Right hindlimb (tissue), 1 donor: ENCODE measurements at places on chromosomes 3 and 15.

GRCh38 chr15:43776101-43776717 lies 557 bp downstream of the ELL3 start:
- DNase-seq: peak; percentile 39

DNA sequence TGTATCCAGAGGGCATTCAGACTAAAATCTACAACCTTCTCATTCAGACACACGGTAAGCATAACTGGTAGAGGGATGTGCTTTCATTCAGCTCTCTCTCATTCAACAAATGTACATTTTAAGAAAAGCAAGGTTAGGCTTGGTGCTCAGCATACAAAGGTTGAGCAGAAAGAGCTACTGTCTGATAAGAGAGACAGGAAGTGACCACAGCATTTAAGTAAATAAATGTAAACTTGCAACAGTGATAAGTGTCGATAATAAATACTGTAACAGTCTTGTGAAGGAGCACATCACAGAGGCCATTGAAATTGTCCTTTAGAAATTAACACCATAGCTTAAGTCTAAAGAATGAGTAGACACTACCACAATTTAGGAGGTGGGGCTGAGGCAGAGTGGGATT lies 3.4 kb downstream of the CD96 start:
- no peak for DNase-seq

DNA sequence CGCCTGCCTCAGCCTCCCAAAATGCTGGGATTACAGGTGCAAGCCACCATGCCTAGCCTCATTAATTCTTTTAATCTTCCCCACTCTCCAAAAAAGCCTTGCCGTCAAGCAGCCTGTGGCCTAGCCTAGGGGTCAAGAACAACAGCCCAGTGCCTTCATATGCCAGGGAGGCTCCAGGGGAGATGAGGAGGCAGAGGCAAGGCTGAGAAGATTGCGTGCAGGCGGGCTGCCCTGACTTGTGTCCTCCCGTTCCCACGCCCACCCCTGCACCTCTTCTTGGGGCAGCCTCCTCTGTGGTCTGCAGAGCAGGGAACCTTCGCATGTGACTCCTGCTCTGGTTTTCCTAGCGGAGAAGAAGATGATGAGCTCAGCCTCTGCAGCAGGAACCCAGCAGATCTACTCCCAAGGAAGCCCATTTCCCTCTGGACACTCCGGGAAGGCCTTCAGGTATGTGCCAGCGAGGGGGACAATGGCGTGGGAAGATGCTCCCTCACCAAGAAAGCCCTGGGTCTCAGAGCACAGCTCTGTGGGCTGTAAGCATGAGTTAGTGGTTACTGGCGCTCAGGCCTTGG lies 118.5 kb upstream of the ABHD17C start:
- no peak for DNase-seq

DNA sequence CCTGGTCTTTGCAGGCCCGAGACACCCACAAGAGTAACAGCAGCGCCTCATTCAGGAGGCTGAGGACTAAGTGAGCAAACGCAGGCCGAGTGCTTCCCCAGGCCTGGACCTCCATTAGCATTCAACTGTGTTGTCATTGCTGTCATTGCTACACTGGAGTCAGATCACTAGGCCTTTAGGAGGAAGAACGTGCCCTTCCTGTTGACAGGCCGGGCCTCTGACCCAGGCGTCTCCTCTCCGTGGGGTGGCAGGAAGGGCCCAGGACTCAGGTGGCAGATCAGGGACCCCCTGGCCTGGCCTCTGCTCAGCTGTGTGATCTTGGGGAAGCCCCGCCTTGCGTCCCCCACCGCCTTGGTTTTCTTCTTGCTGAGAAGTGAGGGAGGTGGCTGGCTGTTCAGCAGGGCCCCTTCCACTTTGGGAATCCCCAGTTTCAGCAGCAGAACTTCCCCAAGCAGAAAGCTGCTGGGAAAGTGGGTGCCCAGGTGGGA lies 19.1 kb downstream of the ZDHHC19 start:
- no peak for DNase-seq

- DNase-seq: no peak
Measured at GRCh38 chr3:123331651-123332050, 117.2 kb downstream of the ADCY5 start.

DNA sequence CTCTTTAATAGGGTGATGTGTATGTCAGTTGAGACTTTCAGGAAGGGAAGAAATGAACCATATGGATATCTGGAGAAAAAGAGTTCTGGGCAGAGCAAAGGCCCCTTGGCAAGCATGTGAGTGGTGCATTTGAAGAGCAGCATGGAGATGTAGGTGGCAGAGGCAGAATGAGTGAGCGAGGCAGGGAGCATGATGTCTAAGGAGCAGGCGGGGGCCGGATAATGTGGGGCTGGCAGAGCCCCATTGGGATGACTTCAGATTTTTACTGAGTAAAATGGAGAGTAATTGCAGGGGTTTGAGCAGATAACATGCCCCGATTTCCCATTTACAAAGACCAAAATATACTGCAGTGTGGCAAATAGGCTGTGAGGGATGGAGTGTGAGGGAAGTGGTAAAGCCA lies 52.9 kb upstream of the PLCL2 start:
- no peak for DNase-seq

DNA sequence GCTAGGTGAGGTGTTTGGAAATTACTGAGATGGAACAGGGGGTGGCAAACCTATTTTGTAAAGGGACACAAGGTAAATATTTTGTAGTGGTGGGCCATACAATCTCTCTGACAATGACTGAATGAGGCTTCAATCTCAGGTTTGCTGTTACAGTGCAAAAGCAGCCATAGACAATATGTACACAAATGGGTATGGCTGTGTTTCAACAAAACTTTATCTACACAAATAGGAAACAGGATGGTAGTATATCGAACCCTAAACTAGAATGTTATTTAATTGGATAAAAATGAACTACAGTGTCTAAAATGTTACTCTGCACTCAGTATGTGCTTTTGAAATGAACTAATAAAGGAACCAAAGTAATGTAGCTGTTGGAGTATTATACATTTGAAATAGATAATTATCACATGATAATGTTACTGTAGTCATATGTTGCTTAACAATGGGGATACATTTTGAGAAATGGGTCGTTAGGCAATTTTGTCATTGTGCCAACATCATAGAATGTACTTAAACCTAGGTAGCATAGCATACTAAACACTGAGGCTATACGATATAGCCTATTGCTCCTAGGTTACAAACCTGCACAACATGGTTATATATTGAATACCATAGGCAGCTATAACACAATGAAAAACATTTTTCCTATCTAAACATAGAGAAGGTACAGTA lies 495.2 kb upstream of the TBL1XR1 start:
- DNase-seq: no peak

GRCh38 chr3:144200004-144200403 lies 228.4 kb downstream of the DIPK2A start:
- DNase-seq: no peak

DNA sequence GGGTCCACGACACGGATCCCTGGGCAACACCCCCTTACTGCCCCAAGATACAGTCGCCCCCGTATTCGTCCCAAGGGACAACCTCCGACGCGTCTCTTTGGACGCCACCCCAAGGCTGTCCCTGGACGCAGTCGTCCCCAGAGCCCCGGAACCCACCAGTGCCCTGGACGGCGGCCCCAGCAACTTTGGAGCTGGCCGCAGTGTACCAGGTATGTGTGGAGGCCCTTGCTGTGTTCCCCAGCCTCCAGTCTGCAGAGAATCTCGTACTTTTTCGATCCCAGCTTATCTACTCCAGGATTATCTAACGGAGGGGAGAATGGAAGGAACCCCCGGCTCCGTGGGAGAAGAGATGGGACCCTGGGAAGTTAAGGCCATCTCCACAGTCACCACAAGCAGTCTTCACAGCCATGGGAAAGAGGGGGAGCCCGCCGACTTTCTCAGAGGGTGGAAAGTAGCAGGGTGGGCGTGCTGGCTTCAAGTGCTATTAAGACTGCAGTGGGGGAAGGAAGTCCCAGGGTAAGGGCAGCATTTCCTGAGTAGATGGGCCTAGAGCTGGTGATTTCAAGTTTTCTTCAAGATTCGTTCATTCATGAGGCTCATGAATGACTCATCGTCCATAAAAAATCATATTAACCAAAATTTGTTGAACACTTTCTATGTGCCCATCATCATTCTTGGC lies 1.1 kb downstream of the MESP2 start:
- no peak for DNase-seq

- DNase-seq: no peak
Measured at GRCh38 chr3:131224886-131225550, 156.6 kb upstream of the NUDT16 start.

DNA sequence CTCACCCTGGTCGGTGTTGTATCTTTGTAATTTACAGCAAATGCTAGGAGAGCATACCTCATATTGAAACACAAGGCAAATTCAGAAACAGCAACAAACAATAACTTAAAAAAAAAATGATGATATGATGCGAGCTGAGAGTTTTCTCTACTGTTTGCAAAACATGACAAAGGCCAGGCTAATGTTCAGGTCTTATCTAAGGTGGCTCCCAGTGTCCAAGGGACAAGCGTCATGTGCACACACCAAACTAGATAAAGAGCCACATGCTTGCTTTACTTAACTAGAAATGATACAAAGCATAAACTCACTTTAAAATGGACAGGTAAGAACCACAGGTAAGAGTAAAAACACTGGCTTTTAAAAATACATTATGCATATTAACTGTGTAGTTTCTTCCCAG lies 375.9 kb downstream of the FOXP1 start:
- no peak for DNase-seq

GRCh38 chr3:119880966-119881365 lies 99.1 kb downstream of the NR1I2 start:
- no peak for DNase-seq

GRCh38 chr3:145942052-145942451 lies 218.9 kb downstream of the PLOD2 start:
- DNase-seq: no peak

DNA sequence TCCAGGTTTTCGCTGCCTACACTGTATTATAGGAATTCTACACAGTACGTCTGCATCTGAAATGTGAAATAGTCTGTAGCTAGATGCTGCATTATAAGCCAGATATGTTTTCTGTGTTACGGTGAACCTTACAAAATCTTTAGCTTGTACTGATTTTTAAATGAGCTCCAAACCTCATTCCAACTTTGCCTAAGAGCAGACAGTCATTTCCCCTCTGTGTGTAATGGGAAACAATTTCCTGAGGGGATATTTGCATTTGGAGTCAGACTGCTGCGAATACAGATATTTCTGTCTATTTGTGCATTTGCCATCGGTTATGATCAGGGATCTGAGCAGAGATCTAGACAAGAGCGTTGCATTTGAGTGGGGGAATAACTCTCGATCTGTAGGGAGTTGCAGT lies 37.5 kb downstream of the ARNT2 start:
- DNase-seq: no peak

- no peak for DNase-seq
Measured at GRCh38 chr3:67228136-67228535, 230.0 kb downstream of the KBTBD8 start.

GRCh38 chr3:155229086-155229485 lies 64.4 kb downstream of the STRIT1 start:
- no peak for DNase-seq

- no peak for DNase-seq
Measured at GRCh38 chr3:43913036-43913948, 222.6 kb downstream of the ABHD5 start.

DNA sequence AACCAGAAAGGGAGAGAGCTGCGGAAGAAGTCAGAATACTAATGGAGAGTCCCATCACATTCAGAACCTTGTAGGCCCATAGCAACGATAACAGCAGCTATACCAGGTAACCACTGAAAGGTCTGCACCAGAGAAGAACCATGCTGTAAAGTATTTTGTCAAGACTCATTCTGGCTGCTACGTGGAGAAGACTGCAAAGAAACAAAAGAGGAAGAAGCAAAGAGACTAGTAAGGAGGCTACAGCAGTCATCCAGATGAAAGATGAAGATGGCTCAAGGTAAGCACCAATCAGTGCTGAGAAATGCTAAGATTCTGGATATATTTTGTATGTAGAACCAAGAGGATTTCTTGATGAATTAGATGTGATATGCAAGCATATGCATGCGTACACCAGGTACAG lies 39.6 kb downstream of the ACAP2 start:
- no peak for DNase-seq

GRCh38 chr3:170707899-170708298 lies 122.0 kb upstream of the SLC7A14 start:
- DNase-seq: no peak

DNA sequence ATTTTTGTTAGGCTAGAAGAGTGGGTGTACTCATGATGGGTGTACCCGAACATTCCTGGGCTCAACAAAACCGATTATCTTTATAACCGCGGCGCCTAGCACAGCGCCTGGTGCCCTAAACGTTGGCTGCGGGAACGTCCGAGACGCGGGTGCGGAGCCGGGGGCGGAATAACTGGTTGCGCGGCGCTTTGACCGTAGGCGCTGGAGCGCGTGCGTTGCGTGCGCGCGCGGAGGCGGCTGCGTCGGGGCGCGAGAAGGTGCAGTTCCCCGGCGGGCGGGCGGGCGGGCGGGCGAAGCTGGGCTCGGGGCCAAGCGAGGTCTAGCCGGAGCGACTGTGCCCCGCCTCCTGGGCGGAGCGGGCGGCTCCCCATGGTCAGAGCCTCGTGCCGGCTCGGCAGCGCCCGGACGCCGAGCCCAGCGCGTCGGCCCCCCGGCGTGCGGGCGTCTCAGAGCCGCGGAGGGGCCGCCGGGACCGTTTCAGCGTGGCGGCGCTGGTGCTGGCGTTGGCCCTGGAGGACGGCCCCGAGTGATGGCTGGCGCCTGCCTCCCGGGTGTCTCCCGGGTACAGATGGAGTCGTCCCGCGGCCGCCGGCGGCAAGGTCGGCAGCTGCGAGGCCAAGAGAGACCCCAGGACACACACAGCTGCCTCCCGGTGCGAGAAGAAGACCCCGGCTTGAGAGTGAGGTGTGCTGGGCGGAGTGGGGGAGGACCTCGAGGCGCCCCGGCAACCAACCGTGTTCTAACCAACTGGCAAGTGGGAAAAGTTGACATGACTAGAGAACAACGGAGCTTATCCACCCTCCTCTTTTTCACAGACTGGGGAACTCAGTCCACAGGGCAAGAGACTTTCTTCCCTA lies at the start of gene PLAAT1:
Gene PLAAT1, plus strand, starts transcription at position 373 of the 857 bp plus-strand sequence. CDS start 14,429 bp downstream, outside the sequence.
- DNase-seq: peak; percentile 89
